A549 treated with Hydrocortisone at 1 μM for 4 hours (cell line): ENCODE measurements at places on chromosomes 12 and 14. TPM values are rescaled to one million over a fixed set of nuclear protein-coding genes. Genes with fewer than 3 reads are reported as not detected.

Gene SLC5A8
- not detected in 5 replicates for total RNA-seq

Gene DNM1L
- total RNA-seq: 50.2 to 73.4 TPM (median 62.3 TPM) in 5 replicates

Gene LRRC9
- not detected in 5 replicates for total RNA-seq

Gene NRXN3
- 0.55 to 1.4 TPM (median 0.94 TPM) in 5 replicates for total RNA-seq

Gene SLC10A1
- not detected in 5 replicates for total RNA-seq

Gene EID3
- total RNA-seq: 5.5 to 8.8 TPM (median 6.1 TPM) in 5 replicates

Gene IL23A
- total RNA-seq: 0.43 to 0.69 TPM (median 0.53 TPM) in 5 replicates

Gene IQSEC3
- 0.01 to 0.10 TPM in 2 of 5 replicates, not detected in the others for total RNA-seq

Gene SIX6
- total RNA-seq: not detected in 5 replicates

Gene CPNE6
- 0.15 to 0.17 TPM in 2 of 5 replicates, not detected in the others for total RNA-seq

Gene NKX2-1
- 0.05 to 0.10 TPM in 2 of 5 replicates, not detected in the others for total RNA-seq

Gene ETFBKMT
- 0.88 to 1.3 TPM (median 1.1 TPM) in 5 replicates for total RNA-seq

Gene AMN
- total RNA-seq: 0.25 to 0.54 TPM (median 0.39 TPM) in 5 replicates

Gene MMP17
- total RNA-seq: 9.4 to 11.0 TPM (median 10.3 TPM) in 5 replicates

Gene RPGRIP1
- total RNA-seq: 0.09 to 0.25 TPM (median 0.17 TPM) in 5 replicates

Gene APAF1
- 10.0 to 15.5 TPM (median 13.6 TPM) in 5 replicates for total RNA-seq

Gene P2RX2
- total RNA-seq: not detected in 5 replicates

Gene ALX1
- total RNA-seq: 4.0 to 5.0 TPM (median 4.4 TPM) in 5 replicates

Gene KCNK13
- 0.10 to 0.16 TPM (median 0.12 TPM) in 5 replicates for total RNA-seq

Gene CTSG
- not detected in 5 replicates for total RNA-seq

Gene CCDC92
- total RNA-seq: 20.9 to 27.5 TPM (median 25.9 TPM) in 5 replicates

Gene CLMN
- 5.0 to 7.4 TPM (median 6.0 TPM) in 5 replicates for total RNA-seq
